ENCODE measurements at places on chromosomes 7 and 10.
A peak's percentile ranks its signal among the peaks of the same experiment; 100 is the strongest.

- no peak for DNase-seq
These were observed 1.8 kb downstream of the TRPV6 start for GRCh38 chr7:142883571-142884285.

GRCh38 chr10:50410066-50410811 is 158.9 kb upstream of the ASAH2 start:
- DNase-seq = no peak

GRCh38 chr7:24469118-24469517 is 104.1 kb upstream of the PALS2 start:
- DNase-seq = no peak

DNA sequence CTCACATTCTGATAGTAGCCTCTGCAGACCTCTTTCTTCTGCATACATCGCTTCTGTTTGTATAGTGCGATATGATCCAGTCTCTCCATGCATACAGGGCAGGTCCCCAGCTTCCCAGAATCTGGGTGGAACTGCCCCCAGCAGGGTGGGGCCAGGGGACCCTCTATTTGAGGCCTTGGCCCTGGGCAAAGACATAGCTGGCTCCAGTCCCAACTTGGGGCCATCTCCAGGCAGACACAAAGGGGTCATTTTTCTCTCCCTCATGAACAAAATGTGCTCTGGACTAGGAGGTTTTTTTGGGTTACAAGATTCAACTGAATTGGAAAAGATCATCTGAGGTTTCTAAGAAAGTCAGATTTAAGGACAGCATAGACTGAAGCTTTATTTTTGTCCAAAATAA is 21.1 kb upstream of the HSPA12A start:
- DNase-seq = peak; percentile 76

GRCh38 chr7:14639329-14639728 is 263.2 kb downstream of the DGKB start:
- DNase-seq = no peak

DNA sequence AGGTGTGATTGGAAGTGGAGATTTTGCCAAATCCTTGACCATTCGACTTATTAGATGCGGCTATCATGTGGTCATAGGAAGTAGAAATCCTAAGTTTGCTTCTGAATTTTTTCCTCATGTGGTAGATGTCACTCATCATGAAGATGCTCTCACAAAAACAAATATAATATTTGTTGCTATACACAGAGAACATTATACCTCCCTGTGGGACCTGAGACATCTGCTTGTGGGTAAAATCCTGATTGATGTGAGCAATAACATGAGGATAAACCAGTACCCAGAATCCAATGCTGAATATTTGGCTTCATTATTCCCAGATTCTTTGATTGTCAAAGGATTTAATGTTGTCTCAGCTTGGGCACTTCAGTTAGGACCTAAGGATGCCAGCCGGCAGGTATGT is 13.6 kb downstream of the STEAP2 start:
- DNase-seq = no peak

GRCh38 chr10:100737355-100738054 is 7.9 kb upstream of the PAX2 start:
- DNase-seq = no peak

GRCh38 chr10:106872176-106872575 is 292.3 kb downstream of the SORCS1 start:
- no peak for DNase-seq

DNA sequence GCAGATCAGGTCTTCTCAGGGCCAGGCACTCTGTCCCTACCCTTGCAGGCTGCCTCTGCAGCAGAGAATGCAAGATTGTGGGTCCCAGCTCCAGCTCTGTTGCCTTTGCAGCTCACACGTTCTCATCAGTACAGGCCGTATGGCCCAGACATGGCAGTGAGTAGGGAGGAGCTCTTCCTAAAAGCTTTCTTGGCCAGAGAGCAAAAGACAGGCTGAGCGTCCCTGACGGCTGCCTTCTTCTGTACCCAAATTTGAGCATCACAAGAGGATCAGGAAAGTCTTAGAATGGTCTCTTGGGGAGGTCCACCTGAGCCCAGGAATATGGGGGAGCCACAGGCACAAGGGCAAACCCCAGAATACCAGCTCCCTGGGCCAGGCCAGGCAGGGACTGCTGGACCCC is 266.3 kb upstream of the ZMIZ1 start:
- no peak for DNase-seq

DNA sequence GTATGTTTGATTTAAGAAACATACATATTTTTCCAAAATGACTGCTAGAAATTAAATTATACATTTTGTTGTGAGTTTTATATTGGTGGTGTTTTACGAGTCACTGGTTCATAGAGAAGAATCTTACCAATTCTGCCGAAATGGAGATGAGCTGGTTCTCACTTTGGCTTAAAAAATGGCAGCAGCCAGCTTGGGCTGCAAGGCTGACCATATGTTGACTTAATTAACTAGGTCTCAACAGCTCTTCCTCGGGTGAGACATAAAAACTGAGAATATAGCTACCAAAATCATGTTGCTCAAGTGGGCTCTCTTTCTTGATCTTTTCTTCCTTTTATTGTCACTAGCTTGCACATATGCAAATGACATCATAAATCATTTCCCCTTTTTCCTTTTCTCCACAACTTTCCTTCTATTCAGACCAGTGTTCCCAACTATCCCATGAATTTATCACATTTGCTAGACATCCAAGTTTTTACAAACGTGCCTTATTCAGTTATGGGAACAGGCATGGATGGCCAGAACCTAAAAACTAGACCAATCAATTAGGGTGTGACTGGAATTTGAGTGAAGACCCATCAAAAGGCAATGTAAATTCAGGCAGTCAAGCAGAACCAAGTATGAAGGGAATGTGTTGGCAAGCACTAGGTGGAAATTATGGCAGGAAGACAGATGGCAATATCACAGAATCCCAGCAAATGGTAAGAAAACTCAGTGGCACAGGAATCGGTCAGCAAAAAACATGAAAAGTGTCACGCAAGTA is 6.4 kb upstream of the TSPAN12 start:
- no peak for DNase-seq

DNA sequence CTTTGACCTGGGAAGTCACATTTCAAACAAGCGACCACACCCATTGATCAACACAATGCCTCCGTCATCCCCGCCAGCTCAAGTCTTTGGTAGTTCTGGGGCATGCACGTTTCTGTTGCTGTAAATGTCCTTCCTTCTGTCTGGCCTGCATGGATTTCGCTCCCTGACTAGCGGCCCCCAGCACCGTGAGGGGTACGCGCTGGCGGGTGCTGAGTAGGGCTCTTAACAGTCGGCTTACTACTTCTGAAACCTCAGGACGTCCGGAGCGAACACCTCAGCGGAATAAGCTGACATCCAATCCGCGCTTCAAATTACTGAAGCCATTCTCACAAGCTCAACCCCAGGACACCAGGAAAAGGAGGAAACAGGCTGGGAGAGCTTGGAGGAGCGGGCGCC is 505 bp downstream of the NUDCD3 start:
- no peak for DNase-seq

DNA sequence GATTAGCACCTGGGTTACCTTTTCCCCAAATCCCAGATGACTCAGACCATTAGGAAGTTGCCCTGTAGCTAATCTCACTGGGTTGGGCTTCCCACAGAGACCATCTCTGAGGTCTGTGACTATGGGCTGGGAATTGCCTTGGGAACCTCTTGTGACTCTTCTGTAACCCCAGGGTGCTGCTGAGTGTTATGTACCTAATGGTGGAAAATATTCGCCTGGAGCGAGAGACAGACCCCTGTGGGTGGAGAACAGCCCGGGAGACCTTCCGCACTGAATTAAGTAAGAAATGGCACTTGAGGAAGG is 20.0 kb downstream of the STRIP2 start:
- no peak for DNase-seq

- no peak for DNase-seq
These were observed 99.7 kb upstream of the ZEB1 start for GRCh38 chr10:31219306-31219705.

DNA sequence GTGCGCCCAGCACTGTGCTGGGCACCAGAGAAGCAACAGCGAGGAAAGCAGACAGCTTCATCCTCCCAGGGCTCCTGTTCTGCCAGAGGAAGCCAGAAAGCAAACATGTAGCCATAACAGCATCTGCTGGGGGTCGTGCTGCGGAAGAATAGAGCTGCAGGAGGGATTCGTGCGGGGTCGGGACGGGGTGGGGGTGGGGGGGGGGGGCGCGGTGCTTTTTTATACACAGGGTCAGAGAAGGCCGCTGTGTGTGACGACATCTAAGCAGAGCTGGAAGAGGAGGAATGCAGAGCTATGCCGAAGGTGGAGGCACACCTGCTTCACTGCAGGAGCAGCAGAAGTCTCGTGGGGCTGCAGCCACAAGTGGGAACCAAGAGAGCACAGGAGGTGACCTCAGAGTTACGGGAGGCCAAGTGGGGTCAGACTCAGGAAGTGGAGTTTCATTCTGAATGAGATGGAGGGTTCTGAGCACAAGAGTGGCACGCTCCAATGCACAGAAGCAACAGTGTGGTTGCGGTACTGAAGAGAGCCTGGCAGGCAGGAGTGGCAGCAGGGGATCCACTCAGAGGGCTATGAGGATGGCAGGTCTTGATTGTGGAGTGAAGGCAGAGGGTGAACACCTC is 11.1 kb downstream of the PKD1L1 start:
- no peak for DNase-seq

GRCh38 chr7:155807789-155808548 is 4.3 kb downstream of the SHH start:
- no peak for DNase-seq

DNA sequence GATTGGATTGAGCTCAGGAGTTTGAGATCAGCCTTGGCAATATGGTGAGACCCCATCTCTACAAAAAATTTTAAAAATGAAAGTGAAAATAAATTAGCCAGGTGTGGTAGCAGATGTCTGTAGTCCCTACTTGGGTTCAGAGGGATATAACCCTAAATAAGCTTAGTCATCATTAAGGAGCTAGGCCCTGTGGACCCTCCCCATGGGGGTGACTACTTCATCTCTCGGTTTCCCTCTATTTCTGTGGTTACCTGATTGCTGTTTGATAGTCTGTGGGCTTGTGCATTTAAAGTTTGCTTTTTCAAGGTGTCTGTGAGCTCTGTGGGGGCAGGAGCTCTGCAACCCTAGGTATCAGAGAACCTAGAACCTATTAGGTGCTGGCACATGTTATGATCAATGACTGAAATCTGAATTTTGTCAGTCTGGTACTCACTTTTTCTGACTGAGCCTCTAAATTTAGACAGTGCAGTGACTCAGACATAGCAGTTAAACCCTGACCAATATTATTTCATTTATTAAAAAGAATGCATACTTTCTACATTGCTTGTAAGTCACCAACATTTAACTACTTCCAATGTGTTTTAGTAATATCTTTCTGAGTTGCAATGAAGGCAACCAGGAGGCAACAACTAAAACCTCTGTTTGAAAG is 8.1 kb upstream of the CUZD1 start:
- DNase-seq = no peak

Data from globus pallidus (tissue), 1 donor.